AG04449 (cell line): ENCODE measurements at places on chromosomes 1 and 21.

- DNase-seq = no peak
These were observed 24.5 kb upstream of the RGS1 start for GRCh38 chr1:192550922-192551534.

DNA sequence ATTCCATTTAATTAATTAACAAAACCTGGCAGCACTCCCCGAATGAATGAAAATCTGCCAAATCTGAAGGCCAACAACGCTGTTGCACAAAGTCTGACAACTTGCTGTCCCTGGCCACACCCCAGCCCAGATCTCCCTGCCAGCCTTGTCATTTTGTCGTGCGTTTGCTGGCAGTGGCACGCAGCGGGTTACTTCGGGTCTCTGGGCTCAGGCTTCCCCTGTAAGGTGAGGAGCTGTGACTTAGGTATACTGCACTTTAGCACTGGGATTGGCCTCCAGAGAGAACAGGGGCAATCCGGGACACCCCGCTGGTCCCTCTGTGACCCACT lies 34.3 kb upstream of the SIM2 start:
- DNase-seq = no peak

DNA sequence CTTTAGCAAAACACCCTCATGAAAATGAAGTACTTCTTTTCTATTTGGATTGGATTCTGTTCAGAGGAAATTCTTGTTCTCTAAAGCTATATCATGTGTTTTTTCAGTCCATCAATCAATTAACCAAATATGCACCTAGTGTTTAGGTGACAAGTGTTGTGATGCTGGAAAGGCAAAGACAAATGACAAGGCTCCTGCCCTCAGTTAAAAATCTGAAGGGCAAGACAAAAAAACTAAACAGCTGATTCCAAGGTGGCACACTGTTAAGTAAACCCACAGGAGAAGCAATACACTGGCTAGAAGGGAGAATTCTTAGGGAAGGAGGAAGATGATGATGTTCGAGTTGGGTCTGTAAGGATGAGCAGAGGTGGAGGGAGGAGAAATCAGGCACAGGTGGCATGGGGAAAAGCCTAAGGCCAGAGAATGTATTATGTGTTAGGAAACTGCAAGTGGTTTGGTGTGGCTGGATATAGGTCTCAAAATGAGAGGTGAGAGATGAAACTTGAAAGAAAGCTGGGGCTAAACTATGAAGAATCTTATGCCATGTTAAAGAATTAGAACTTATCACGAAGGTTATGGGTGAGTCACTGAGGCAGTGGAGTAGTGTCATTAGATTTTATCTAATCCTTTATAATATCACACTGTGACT lies 51.8 kb upstream of the GFI1 start:
- DNase-seq = no peak

GRCh38 chr1:222928212-222928611 lies 113.4 kb downstream of the DISP1 start:
- DNase-seq = no peak

DNA sequence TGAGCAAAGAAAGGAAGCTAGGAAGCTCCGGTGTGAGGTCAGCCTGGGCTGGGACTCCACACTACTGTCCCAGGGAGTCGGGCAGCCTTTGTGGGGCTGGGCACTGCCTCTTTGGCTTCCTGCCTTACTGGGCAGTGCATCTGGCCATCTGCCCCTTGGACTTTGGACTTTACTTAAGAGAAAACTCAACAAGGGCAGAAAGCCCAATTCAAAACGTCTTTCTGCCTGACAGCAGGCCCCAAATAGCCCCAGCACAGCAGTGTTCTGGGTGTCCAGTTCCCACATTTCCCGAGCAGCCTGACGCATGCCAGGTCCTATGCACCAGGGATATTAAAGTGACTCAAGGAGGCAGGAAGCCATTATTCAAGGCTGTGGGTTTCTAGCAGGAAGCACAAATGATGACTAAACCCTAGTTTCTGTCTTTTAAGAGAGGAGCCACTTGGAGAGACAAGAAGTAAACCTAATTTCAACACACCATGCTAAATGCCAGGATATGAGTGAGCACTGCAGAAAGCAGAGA lies 37.9 kb upstream of the EDEM3 start:
- peak; percentile 96 for DNase-seq

- no peak for DNase-seq
These were observed 25.5 kb downstream of the TNR start for GRCh38 chr1:175717610-175718540.

GRCh38 chr1:12075195-12076114 lies 12.4 kb downstream of the TNFRSF8 start:
- DNase-seq = peak; percentile 78

DNA sequence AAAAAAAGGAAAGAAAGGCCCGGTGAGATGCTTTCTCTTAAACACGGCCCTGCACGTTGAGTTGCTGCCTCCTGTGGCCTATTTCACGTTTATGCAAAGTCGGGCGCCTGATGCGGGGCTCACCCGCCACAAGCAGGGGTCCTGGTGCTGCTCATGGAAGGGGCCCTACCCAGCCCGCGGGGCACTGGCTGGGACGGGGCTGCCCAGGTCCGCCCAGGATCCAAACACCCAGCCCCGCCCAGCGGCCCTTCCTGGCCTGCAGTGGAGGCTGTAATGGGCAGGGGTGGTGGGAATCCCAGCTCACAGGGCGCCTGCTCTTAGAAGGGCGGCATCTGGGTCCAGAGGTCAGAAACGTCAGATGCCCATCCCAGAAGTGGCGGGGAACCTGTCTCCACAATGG lies 1.6 kb downstream of the COL6A2 start:
- DNase-seq = no peak

DNA sequence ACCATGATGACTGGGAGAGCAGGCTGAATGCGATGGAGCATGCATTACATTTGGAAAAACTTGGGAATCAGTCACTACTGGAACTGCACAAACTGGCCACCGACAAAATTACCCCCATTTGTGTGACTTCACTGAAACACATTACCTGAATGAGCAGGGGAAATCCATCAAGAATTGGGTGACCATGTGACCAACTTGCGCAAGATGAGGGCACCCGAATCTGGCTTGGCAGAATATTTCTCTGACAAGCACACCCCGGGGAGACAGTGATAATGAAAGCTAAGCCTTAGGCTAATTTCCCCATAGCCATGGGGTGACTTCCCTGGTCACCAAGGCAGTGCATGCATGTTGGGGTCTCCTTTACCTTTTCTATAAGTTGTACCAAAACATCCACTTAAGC lies 9.1 kb downstream of the SNIP1 start:
- no peak for DNase-seq

- DNase-seq = no peak
These were observed 117.5 kb upstream of the VANGL1 start for GRCh38 chr1:115524236-115524635.

- no peak for DNase-seq
These were observed 2.5 kb downstream of the BACE2 start for GRCh38 chr21:41170442-41170841.

- DNase-seq = no peak
These were observed 5.2 kb downstream of the SUSD4 start for GRCh38 chr1:223358826-223359225.

GRCh38 chr1:203480084-203480483 lies 4.5 kb downstream of the PRELP start:
- no peak for DNase-seq

- no peak for DNase-seq
These were observed 804.6 kb upstream of the CXADR start for GRCh38 chr21:16708101-16708835.

DNA sequence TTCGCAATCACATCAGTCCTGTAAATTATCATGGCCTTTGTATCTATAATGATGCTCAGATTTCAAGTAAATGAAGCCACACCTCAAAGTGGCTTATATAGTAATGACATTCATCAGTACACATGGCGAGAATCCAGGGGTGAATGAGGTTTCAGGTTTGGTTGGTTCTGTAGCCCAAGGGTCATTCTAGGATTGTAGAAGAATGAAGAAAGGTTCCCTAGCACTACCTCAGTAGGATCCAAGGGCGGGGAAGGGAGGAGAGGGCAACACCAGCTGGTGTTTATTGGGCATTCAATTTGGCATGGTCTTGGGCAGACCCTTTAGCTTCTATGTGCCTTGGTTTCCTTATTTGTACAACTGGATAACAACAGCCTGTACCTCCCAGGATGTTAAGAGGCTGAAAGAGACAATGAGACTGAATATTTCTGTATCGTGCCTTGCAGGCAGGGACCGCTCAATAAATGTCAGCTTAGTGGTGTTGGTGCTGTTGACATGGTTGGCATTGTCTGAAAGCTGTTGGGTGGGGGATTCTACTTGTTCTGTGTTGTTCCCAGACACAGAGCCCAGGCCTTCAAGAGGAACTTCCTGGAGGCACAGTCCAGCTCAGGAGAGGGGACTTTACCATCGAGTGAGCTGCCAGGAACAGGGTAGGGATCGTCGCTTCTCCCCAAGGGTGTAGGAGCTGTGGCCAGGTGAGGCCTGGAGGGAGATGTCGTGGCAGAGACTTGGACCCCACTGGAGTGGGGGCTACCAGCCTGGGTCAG lies 388.2 kb downstream of the PTPRU start:
- DNase-seq = no peak

DNA sequence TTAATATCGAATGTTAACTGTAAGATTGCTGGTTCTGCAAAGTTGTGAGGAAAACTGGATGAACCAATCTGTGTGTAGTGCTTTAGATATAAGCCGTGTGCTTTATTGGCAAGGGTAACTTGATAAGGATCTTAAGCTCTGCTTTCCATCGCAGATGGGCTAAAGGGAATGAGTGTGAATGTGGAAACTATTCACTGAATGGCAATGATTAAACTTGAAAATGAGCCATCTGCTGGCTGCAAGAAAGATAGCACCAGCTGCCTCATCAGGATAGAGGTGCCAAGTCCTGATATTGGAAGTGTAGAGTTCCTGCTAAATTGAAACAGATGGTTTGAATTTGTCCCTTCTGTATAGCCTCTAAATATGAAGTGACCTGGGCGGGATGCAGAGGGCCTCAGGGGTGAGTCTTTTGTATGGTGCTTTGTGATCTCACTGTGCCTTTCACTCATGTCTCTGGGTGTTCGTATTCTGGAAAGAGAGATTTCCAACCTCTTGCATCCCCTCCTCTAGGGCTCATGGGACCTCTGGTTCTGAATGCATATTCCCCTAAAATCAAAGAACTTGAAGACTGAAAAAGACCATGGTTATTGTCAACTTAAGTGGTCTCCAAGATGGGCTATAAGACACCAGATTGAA lies 9.2 kb downstream of the FCRL3 start:
- DNase-seq = peak; percentile 4

- DNase-seq = no peak
These were observed 183.8 kb downstream of the DHRS3 start for GRCh38 chr1:12434174-12434573.

GRCh38 chr1:5934058-5934884 lies 58.0 kb downstream of the NPHP4 start:
- no peak for DNase-seq

DNA sequence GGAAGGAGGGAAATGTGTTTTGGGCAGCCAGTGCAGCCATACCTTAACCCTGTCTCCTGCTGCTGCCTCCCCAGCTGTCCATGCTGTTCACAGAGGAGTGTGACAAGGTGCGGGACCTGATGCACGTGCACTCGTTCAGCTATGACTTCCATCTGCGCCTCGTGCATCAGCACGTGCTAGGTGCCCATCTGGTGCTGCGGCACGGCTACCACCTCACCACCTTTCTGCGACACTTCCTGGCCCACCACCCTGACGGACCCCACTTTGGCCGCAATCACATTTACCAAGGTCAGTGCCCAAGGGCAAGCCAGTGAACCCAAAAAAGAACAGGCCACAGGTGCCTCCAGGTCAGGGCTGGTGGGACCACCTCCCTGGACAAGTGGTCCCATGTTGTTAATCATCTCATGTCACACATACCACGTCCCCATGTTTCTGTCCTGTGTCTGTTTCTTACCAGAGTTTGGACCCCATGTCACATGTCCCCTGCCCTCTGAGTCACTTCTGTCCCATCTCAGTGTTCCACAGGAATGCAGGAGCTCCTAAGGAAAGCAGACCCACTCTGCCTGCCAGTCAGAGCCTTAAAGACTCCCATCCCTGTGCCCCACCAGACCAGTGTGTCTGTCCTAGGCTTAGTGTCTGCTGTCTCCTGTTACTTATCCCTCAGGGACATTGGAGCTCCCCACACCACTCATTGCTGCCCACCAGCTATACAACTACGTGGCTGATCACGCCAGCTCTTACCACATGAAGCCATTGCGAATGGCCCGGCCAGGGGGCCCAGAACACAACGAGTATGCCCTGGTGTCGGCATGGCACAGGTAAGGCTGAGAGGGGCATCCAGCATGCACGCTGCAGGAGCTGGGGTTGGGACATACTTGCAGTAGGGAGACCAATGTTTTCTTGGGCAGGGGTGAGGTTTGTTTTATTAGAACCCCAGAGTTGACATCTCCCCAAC lies 6.6 kb downstream of the HYI start:
- no peak for DNase-seq
